ENCODE measurements at places on chromosomes 3 and 15. TPM values are rescaled to one million over a fixed set of nuclear protein-coding genes. Genes with fewer than 3 reads are reported as not detected.

The SLC22A13 gene
- total RNA-seq, result 0.54 TPM

The NAALADL2 gene
- total RNA-seq, result 0.69 TPM

DNA sequence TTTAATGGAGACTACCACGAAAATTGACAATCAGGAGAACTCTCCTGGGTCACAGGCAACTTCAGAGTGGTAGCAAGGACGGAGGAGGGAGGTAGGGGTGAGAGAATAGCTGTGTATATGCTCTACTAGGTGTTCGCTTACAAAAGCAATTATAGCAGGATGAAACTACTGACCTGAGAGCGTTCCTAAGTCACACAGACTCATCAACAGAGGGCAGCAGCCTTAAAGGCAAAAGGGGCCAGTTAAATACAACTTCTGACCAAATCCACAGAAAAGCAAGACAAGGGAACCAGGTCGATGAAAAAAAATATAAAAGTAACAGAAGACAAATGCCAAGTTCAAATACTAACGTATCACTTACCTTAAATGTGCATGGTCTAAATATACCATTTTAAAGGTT, 894.6 kb downstream of the PLOD2 start:
- DNase-seq, result no peak

- no peak for DNase-seq
Observed at GRCh38 chr15:94740469-94740868, 509.1 kb downstream of the MCTP2 start.

GRCh38 chr3:157423337-157423736, 13.3 kb upstream of the PTX3 start:
- no peak for DNase-seq

DNA sequence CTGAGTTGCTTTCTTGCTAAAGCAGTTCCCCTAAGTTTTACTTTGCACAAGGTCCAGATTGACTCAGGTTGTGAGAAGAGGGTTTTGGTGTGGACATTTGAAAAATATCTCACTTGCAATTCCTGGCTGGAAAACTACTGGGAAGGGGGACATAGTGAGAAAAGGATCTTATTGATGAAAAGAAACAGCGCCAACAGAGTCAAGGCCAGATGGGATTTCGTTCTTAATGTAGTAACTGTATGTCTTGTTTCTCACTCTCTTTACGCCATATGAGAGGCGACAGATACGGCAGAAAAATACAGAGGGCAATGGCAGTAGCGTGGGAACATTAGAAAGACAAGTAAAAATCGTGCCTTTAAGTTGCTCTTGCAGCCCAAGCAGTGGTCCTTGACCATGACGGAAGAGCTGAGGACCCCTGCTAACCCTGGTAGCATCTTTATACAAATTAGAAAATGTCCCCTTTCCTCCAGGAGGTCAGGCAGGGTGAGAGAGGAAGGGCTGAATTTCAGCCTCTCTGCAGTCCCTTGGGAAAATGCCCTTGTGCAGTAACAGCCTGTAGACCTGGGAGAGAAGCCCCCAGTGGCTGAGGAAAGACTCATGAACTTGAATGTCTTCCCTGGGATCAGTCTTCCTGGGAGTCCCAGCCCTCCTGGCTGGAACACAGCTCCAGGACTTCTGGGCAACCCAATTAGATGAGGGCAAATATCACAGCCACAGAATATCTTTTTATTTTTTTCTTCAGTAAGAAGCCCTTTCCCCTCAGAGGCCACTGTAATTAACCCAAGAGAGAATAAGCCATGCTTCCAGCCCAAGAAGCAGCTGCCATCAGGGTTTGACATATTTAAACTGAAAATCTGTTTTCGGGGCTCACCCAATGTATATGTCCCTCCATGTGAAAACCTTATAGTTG, 113.4 kb downstream of the CD47 start:
- DNase-seq, result no peak

GRCh38 chr15:62887113-62887570, 155.4 kb upstream of the TPM1 start:
- DNase-seq, result no peak

Data from H1 (cell line).